Femur (tissue), 1 donor: ENCODE measurements at places on chromosomes 11 and 22.
A peak's percentile ranks its signal among the peaks of the same experiment; 100 is the strongest.

GRCh38 chr22:49298834-49299750, 528.6 kb downstream of the BRD1 start:
- DNase-seq: no peak

GRCh38 chr11:59520741-59521140, 9.4 kb downstream of the OR4D9 start:
- no peak for DNase-seq

DNA sequence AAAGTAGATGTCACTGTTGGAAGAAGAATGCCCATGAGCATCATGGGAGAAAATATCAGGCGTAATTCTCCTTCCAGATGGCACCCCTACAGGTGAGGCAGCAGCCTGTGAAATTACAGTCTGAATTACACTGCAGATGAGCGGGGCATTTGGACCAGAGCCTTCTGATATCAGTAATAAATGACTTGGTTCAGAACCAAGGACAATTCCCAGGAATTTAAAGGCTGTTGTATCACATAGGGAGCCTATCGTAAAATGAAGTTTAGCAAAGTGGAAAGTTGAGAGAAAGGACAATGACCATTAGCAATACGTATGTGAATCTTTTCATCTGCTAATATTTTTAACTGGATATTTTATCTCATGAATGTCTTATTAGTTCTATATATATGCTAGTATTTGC, 61.3 kb downstream of the PRMT3 start:
- DNase-seq: no peak

DNA sequence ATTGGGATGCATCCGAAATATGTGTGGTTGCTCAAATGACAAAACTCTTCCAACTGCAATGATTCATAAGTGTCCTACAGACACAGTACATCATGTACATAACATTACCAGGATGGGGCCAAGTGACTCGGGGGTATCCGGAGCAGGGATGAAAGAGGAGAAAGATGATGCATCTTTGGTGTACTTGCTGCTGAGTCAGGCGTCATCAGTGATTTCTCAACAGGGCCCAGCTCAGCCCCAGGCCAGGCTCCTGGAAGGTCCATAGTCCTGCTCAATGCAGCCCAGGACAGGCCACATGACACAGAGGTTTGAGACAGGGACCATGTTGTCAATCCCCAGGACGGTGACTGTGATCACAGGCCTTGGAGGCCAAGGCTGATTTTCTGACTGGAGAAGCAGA, 59.3 kb downstream of the GGTLC2 start:
- no peak for DNase-seq

- DNase-seq: no peak
Measured at GRCh38 chr22:38029901-38030300, 27.3 kb upstream of the PICK1 start.

DNA sequence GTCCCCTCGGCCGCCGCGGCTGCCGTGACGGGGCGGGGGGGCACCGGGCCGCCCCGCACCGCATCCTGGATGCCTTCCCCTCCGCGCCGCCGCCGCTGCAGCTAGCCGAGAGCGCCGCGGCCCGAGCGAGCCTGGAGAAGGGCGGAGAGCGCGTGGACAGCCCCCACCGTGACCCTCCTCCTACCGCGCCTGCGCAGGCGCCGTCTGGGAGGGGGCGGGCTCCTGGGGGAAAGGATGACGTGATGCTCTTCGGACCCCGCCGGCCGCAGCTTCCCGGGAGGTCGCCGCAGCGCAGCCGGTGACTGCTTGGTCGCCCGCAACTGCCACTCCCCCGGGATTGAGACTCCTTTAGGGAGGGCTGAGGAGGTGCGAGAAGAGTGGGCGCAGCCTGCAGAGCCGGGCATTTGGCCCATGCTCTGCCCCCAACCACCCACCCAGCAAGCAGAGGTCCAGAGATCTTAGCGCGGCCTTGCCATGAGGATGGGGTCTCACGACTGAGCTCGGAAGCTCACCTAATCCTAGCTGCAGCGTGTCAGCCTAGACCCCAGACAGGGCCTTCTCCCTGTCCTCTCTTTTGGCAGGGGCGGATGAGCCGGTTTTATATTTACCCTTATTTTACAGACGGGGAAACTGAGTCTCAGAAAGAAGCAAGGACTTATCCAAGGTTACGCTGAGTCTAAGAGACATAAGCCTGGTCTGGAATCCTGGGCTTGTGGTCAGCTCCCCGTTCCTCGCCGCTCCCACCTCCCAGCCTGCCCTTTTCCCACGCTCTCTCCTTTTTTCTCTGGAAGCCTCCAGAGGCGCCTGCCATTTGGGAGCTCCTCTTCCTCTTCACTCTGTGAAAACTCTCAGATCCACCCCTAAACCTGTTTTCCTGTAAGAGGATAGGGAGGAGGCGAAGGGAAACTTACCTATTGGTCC, at the start of gene DENND5A:
TSS of gene DENND5A (minus strand) at position 140 of the 921 bp plus-strand sequence. CDS start 281 bp downstream, outside the sequence.
- DNase-seq: peak; percentile 94

DNA sequence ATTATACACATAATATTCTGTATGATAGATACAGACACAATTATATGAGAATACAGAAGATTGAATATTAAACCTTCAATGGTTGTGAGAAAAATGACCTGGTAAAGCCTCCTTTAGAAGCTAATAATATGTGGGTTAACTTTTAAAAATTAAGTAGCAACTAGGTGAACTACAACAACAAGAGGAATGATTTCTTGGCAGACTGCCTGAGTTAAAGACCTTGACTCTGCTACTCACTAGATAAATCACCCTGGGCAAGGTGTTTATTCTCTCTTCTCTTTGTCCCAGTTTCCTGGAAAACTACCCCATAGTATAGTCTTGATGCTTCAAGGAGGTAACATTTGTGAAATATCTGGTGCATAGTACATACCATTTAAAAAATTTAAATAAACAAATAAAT, 519.6 kb upstream of the TENM4 start:
- no peak for DNase-seq

DNA sequence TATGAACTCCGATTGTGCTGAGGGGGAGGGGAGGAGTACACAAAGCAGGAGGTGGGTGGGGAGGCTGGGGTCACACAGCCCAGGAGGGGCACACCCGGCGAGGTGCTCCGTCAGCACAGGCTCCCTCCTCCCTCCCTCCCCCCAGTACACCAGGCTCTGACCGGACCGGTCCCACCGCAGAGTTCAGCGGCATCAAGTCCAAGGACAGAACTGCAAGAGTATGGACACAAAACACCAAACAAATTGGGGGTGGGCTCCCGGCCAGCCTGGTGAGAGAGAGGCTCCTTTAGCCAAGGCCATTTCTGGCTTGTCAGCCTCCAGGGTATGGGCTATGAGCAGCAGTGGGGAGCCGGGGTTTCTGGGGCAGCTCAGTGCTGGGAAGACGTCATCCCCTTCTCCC, 68.3 kb downstream of the ST3GAL4 start:
- DNase-seq: no peak

DNA sequence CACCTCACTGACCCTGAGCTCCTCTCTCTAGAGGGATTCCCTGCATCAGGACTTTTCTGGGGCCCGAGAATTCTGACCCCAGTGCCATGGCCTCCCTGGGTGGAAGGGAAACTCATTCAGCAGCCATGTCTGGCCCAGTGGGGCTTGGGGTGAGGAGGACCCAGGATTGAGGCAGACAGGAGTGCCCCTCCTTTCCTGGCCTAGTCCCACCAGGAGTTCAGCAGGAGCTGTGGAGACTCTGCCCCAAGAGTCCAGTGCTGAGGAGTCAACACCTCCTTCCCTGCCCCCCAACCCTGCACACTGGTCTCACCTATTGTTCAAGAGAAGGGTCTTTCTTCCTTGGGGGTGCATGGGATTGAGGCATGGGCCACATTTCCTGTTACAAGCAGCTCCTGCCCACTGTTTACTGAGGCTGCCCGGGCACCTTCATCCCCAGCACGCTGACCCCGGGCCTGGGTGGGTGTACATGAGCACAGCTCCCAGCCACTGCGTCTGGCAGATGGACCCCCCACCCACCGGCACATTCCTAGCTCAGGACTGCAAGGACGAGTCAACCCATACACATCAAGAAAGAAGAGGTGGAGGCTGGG, 33.9 kb downstream of the ALX4 start:
- no peak for DNase-seq

DNA sequence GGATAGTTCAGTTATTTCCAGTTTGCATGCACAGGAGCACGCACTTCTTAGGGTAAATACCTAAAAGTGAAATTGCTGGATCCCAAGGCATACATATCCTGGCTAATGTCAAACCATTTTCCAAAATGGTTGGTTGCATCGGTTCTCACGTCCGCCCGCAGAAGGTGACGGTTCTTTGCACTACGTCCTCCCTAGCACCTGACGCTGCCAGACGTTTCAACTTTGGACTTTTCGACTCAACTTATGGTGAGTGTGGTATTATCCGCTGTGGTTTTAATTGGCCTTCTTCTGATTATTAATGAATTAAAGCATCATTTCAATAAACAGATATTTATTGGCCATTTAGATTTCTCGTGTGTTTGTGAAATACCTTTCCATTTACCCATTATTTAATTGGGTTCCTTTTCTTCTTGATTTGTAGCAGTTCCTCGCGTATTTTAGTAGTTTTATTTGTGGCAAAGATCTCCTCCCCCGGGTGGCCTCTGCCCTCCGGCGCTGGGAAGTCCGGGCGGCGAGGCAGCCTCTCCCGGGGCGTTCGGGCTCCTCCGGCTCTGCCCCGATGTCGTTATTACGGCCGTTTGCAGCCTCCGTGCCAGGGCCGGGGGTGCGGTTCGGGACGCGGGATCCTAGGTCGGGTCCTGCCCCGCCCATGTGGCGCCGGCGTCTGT, at the start of gene JHY:
TSS of gene JHY (plus strand) at position 571 of the 668 bp plus-strand sequence. CDS start 3,091 bp downstream, outside the sequence.
- DNase-seq: no peak

DNA sequence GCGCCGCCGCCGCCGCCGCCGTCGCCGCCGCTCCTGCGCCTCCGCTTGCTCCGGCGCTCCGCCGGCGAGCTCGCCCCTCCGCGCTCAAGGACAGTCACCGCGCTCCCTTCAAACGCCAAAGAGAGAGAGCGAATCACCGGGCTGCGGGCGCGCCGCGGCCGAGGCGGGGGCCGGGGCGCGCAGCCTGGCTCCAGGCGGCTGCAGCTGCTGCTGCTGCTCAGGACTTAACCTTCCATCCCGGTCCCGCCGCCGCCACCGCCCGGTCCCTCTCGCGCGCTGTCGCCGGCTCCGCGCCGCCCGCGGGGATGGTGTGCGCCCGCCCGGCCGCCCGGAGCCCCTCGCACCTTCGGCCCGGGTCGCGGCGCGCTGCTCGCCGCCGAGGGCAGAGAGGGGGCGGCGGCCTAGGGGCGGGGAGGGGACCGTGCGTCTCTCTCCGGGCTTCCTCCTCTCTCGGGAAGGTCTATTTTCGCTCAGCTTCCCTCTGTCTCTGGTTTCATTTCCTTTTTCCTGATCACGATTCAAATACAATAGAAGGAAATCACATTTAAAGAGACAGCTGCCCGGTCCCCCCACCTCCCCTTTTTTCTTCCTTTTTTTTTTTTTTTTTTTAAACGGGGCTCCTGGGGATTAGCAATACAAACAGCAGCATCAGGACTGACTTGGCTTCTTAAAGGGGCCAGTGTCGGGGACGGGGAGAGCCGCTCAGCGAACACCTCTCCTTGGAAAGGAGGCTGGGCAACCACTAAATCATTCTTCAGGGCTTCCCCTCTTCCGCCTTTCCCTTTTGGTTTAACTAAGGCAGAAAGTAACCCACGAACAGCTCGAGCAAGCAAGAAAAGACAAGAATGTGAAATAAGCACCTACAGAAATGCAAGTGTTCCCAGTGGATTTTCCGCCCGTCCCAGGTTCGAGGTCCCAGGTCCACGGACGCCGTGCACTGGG, 22.1 kb downstream of the LMO2 start:
- peak; percentile 62 for DNase-seq

GRCh38 chr22:25779890-25780289, 37.9 kb downstream of the MYO18B start:
- DNase-seq: no peak

DNA sequence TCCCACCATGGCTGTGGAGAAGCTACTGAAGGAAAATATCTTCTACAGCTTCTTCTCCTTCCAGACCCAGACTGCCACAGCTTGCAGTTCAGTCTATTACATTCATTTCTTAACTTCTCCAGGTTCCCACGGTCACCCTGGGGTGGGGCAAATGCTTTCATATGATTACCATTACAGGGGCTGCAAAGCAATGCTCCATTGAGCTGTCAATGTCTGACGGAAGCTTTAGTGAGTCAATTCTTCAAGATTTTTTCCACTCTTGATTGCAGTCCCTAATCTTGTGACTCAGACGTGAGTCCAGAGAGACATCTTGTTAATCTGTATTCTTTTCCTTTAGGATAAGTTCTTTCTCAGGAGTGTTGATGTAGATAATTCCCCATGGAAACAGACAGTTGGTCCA, 233.4 kb upstream of the DDI1 start:
- no peak for DNase-seq

- DNase-seq: peak; percentile 8
Measured at GRCh38 chr11:8008212-8008611, 21.1 kb downstream of the EIF3F start.
